ENCODE measurements at places on chromosomes 6 and 20. TPM values are rescaled to one million over a fixed set of nuclear protein-coding genes. Genes with fewer than 3 reads are reported as not detected.

Gene SCUBE3
- polyA plus RNA-seq: 43.8 TPM

Gene DOK5
- 11.4 TPM for polyA plus RNA-seq

Gene LINC00237
- polyA plus RNA-seq: not detected

Gene EFCAB8
- 0.06 TPM for polyA plus RNA-seq

Gene TOMM34
- 45.9 TPM for polyA plus RNA-seq
